NCI-H2081 treated with DMSO at 0.1 percent for 48 hours (cell line): ENCODE measurements at places on chromosomes 3 and 15.

DNA sequence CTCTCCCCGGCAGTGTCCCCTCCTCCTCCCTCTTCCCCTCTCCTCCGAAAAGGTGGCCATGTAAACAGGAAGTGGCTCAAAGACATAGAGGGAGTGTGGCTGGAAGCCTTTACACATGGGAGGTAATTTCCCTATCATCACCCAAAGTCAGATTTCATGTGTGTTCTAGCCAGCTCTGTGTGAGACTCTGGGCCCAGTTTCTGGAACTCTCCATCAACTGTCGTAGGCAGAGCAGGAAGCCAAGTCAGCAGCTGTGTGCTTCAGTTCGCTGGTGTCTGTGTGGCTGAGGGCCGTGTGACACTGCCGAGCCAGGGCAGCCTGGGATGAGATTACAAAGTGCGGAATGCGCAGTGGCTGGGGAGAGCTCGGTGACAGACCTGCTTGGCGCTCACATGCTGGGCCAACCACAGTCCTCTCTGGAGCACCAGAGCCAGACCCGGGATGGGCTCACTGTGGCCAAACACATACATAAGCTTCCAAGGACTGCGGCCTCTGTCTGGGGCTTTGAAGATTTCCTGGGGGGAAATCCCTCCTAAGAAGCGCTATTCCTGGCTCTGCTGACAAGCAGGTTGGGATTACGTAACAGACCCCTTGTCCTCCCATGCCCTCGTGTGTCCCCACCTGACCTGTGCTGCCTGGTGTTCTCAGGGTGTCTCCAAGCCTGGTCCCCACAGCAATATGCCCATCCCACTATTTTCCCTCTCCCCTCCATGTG, 50.7 kb downstream of the UMPS start:
- no peak for DNase-seq

- no peak for DNase-seq
Measured at GRCh38 chr15:51696566-51696965, 15.3 kb downstream of the SCG3 start.

DNA sequence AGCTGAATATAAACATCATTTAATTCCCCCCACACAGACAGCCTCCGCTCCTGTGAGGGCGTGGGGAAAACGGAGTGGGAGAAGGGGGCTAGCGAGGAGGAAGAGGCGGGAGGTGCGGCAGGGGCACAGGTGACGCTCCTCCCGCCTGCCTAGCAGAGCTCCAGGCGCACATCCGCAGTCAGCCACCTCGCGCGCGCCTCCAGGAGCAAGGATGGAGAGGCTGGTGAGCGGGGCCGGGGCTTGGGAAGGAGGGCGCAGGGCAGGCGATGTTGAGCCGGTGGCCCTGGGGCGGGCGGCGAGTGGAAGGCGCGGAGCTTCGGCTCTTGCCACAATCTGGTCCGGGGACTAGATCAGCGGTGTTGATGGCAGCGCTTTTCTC, at the start of gene CD200:
CD200 (plus strand) TSS at position 155 of the 379 bp plus-strand sequence; CDS start at position 212, 57 bp downstream.
- peak; percentile 15 for DNase-seq

GRCh38 chr3:20773320-20773984, 587.4 kb upstream of the SGO1 start:
- DNase-seq: no peak

DNA sequence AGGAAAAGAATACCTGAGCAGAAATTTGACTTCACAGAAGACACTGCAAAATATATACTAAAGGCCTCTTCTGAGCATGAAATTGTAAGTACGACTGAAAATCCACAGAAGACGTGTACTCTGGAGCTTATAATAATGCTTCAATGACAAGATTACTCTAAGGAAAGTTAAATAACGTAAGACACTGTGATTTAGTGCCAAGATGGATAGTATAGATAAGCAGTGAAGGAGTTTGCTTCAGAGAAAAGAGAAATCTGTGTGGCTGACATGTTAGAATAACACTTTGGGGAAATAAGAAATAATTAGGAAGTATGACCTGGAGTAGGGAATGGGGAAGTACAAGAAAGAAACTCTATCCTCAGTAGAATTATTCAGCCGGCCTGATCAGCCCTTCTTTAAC, 28.9 kb downstream of the ALDH1A2 start:
- no peak for DNase-seq

DNA sequence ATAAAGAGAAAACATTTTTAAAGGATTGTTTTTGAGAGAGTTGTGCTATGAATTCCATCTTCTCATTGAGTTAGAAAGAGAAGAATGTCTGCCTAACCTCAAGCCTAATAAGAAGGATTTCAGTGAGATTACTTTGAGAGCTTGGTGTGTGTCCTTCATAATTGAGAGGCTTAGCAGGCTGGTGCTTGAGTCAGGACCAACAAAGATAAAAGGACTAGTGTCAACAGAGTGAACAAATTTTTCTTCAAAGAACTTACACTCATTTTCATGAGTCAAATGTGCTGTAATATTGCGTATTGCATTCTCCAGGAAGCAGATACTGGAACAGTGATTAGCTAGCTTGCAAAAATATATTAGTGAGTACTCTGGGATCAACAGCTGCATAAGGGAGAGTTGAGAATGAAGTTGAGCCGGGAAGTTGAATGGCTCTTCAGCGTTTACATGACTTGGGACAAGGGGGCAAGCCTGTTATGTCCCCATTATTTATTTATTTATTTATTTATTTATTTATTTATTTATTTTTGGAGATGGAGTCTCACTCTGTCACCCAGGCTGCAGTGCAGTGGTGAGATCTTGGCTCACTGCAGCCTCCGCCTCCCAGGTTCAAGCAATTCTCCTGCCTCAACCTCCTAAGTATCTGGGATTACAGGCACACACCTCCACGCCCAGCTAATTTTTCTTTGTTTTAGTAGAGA, 37.5 kb upstream of the SLITRK3 start:
- DNase-seq: no peak

- no peak for DNase-seq
Measured at GRCh38 chr3:168249205-168249549, 153.5 kb upstream of the GOLIM4 start.

- no peak for DNase-seq
Measured at GRCh38 chr3:166451997-166452396, 614.8 kb upstream of the BCHE start.

- DNase-seq: no peak
Measured at GRCh38 chr15:66939451-66940023, 125.9 kb upstream of the SMAD3 start.

- no peak for DNase-seq
Measured at GRCh38 chr3:124770336-124771082, 40.3 kb downstream of the UMPS start.

- DNase-seq: no peak
Measured at GRCh38 chr3:13280811-13281506, 139.2 kb downstream of the NUP210 start.

DNA sequence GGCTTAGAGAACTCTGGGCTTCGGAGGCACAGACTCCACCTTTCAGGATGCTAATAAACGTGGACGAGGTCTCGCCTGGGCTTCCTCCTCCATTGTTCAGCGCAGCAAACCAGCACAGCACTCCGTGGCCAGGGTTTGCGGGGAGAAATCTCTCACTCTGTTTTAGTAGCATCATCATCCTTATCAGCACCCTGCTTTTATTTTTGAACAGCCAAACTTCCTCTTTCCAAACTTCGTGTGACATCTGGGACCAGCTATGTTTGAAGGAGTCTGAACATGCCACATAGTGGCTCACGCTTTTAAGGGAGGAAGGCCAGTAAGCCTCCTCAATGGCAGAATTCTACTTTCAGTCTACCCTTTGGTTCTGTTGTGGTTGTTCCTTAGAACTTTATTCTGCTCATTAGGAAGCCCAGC, 149.0 kb downstream of the PGPEP1L start:
- no peak for DNase-seq

GRCh38 chr3:46900007-46900292, 22.4 kb downstream of the PTH1R start:
- no peak for DNase-seq

DNA sequence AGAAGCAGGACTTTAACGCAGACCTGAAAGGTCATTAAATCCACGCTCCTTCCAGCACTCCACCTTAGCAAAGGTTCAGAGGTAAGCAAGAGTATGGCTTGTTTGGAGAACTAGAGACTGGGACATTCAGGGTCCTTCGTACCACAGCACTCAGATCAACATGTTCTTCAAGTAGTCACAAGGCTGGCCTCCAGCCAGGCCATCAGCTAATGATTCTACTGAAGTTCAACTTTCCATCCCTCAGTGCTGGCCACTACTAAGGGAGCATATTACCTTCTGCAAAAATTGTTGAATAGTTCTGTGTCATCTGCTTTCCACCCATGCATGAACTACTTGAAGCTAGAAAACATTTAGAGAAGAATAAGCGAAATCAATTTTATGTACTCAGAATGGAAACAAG, 17.6 kb downstream of the CD200R1L start:
- no peak for DNase-seq

DNA sequence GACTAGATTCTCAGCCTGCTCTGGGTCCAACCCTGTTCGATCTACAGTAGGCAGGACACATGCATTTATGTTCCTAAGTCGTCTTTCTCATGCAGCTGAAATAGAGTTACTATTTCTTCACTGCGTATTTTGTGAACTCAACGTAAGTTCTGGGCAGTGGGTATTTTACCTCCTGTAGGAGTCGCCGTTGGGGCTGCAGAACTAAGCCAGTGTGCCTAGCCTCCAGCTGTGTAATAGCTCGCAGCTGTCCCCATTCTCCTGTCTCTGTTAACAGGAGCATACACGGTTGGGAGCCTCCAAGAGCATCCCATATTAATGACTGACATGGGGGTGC, 58.4 kb upstream of the HRH1 start:
- no peak for DNase-seq

- DNase-seq: no peak
Measured at GRCh38 chr3:177379045-177379444, 181.8 kb upstream of the TBL1XR1 start.

GRCh38 chr15:53978253-53978906, at the start of gene UNC13C:
Gene UNC13C, plus strand, starts transcription at chr15:53978441. Its CDS starts 34,463 bp downstream, at chr15:54012904.
- no peak for DNase-seq

DNA sequence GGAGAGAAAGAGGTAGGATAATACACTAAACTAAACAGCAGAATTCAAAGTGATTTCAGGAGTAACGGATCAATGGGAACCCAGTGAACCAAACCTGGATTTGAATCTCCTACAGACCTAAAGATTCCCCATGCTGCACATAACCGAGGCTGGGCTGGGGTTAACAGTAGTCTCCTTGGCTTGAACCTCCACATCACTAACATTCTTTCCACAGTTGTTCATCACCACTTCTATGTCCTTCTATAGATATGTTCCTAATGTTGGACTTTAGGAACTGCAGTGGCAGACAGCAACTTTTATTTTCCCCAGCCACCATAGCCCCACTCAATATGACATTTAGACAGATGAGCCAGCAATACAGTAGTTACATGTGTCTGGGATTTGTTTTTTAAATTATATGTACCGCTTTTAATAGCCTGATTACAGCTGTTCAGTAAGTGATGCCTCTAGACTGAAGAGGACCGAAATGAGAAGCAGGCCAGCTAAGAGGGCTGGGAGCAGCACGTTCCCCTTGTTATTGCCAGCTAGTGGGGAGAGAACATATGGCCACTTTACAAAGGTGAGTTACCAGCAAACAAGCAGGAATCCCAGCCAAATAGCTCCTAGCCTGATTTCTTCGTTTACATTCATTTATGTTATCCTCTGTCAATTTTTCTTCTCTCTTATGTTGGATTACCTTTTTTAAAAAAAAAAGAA, 472.6 kb upstream of the CDIN1 start:
- no peak for DNase-seq

DNA sequence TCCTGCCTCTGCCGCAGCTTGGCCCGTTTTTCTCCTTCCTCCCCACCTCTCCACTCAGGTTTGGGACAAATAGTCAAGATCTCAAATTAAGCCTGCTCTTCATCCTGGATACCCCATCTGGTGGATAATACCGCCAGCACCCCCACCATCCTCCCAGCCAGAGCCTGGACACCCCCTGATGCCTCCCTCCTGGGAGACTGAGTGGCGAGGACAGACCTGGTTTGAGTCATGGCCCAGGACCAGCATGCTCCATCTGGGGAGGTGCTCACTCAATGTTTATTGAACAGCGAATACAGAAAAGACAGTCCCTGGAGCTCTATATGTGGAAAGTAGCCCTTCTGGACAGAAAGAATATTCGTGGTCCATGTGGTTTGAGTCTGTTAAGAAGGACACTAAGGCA, 23.3 kb downstream of the CTSH start:
- no peak for DNase-seq

GRCh38 chr15:42131826-42132806, 24.3 kb downstream of the PLA2G4F start:
- DNase-seq: peak; percentile 21

- no peak for DNase-seq
Measured at GRCh38 chr3:25586167-25586505, 78.6 kb downstream of the TOP2B start.

DNA sequence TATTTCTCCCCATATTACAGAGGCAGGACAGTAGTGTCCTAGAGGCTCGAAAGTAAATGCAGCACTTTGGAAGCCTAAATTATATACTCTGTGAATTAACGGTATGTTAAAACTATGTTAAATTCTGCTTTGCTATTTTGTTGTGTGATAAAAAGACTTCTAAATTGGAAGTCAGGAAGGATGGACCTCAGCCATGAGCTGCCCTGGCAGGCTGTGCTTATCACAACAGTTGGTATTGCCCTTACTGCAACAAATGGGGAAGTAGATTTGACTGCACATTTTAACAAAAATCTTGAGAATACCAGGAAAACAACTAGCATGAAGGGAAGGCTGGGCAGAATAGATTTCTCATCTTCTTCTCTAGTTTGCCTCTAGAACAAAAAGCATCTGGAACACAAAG, 706.6 kb downstream of the SI start:
- DNase-seq: no peak

GRCh38 chr3:193921465-193921864, 214.5 kb upstream of the HES1 start:
- no peak for DNase-seq

DNA sequence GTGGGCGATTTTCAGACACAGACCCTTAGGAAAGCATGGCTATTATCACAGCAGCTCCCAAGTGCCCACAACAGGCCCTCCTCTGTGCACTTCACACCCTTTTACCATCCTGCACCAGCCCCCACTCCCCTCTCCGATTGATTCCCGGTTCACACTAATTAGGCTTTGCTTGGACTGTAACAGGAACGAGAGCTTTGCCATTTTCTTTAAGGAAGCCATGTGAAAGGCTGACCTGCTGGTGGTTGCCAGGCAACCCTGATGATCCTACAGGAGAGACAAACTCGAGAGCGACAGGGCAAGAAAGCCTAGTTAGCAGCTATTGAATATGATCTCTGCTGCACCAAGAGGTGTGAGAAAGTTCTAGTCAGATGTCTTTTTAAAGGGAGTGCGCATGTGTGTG, 28.2 kb upstream of the DET1 start:
- DNase-seq: no peak

- no peak for DNase-seq
Measured at GRCh38 chr3:188900421-188900951, 271.3 kb upstream of the TPRG1 start.

DNA sequence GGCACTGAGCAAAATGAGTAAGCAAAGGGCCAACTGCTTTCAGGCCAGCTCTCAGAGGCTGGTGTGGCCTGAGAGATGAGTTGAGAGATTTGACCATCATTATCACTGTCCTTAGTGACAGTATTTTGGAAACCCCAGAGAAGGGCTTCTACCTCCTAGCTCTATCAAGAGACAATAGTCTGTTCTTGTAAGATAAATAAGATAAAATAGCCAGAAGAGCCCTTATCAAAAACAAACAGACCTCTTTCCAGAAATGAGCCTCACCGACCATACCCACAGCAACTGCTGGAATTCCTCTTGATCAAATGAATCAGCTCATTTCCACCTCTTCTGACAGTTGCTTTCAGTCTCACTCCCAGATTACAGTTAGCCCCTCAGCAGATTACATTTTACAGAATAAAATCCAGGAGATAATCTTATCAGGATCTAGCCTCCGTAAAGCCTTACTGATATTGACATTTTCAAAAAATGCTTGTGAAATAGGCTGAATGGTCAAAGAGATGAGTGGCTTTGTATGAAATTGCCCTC, 4.5 kb downstream of the HDC start:
- no peak for DNase-seq
